A172 (cell line): ENCODE measurements at places on chromosomes 2 and 18.

GRCh38 chr2:122500316-122501105, 745.1 kb downstream of the TSN start:
- DNase-seq, result no peak

- DNase-seq, result no peak
Measured at GRCh38 chr2:101149241-101150192, 1.7 kb downstream of the TBC1D8 start.

GRCh38 chr18:24319757-24320156, 77.9 kb downstream of the OSBPL1A start:
- no peak for DNase-seq

DNA sequence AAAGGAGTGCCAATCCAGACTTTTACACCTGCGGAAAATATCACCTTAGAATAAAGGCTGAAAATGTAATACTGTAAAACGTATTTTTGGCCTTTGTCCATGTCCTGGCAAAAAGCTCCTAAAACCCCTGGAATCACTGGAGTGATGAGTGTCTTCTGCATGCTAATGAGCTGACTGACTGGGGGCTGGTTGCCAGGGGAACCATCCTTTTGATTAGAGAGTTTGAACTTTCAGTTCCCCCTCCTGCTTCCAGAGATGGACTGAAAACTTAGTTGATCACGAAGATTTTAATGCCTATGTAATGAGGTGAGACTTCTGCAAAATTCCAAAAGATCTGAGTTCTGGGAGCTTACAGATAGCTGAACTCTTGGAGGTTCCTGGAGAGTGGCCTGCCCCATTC, 20.5 kb downstream of the PUM2 start:
- no peak for DNase-seq

- DNase-seq, result no peak
Measured at GRCh38 chr2:55268288-55268906, 634 bp downstream of the MTIF2 start.

- no peak for DNase-seq
Measured at GRCh38 chr2:60441800-60442199, 111.7 kb downstream of the BCL11A start.

DNA sequence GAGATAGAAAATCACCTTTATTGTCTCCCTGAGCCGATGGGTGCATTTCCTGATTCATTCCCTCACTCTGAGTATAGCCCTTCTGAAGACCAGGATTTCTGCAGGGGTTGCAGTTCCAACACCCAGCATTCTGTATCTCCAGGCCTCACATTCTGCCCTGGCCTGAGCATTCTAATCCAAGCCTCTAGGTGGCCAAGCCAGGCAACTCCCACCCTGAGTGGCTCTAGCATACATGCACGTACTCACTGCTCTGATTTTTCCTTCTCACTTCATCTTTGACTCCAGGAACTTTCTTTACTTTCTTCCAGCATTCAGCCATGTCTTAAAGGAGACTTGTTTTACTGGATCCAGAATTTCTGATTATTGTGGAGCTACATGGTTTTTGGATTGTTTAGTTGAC, 100.7 kb upstream of the STK39 start:
- DNase-seq, result no peak

DNA sequence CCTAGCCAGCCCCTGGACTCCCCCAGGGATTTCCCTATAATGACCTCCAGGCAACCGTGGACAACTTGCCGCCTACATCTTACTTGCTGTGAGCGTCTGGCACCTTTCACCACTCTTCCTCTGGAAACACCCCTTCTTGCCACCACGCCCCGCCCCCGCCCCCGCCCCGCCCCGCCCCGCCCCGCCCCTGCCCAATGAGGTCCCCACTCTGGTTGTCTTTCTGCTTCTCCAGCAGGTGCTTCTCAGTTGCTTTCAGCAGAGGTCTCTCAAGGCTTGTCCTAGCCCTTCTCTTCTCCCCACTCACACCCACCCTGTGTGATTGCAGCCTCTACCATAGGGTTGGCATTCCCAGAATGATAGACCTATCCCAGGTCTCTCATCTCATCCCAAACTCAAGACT, 214.5 kb downstream of the EN1 start:
- DNase-seq, result no peak

DNA sequence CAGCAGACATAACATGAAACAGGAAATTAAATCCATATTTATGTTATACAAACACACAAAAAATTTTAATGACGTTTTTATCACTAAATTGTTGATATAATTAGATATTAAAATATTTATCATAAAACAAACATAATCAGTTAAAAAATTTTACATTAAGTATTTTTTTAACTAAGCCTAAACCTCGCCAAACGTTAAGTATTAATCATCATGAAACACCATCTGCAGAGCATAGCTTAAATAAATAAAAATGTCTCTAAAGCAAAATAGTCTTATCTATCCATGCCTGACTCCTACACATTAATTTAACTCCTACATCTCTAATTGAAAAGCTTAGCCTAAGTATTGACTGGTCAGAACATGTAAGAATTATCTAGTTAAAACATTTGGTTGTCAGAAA, 271.6 kb upstream of the RND3 start:
- no peak for DNase-seq

DNA sequence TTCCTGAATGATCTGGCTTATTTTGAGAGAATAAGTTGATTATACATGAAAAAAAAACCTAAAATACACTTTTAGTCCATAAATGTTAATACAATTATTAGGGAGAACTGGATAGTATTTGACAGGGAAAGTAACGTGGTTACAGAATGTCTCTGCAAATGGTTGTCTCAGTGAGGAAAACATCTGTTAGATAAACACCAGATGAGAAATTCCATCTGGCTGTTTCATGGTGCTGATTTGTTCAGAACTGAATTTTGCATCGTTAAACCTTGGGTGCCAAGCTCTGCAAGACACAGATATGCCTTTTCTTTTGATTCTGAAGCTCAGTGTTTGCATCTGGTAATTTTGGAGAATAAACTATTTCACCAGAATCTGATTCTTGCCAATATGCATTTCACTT, 90.4 kb downstream of the SCN3A start:
- DNase-seq, result peak; percentile 11

DNA sequence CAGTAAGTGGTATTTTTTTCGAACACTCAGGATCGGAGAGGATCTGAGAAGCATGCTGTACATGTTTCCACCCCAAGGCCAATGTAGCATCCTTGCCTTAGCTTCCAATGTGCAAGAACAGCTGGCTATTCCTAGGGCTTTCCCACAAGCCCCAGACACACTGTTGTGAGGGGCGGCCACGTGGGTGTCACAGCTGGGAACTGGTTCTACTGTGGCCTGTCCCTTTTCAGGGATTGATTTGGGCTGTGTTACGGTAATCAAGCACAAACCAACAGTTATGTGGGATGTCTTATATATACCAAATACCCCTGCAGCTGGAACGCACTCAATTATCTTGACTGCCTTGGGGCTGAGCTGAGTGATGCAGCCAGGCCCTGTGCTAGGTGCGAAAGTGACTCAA, 116.3 kb upstream of the CXCR4 start:
- DNase-seq, result no peak

DNA sequence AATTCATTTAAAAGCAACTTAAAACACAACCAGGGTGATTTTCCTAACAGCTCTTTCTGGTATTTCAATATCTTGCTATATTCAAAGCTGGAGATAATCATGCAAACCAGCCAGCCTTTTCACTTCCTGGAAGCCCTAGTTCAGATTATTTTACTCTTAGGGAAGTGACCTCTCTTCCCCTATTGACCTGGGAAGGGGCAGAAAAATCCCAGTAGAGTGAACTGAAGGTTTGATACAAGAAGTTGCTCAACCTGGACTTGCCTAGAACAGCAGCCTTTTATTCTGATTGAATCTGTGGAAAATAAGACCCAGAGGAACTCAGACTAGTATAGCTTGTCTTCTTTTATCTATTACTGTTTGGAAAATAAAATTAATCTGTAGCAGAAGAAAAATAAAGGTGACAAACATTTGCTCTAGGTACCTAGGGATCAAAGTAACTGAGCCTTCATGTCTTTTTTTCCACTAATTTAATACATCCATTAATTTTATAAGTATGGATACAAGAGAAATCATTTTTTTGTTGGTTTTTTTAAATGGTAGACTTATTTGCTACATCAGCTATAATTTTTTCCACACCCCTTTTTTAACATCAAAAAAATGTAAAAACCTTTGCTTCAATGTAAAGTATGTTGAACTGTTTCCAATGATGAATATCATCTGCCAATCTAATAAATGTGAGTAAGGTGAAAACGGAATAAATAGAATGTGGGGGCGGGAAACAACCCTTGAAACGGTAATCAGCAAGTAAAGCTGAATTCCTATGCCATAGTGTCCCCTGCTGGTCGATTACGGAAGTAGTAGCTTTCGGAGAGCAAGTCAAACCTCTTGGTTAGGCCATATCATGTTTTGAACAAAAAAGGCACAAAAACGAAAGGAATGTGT, 629.9 kb downstream of the NRXN1 start:
- peak; percentile 50 for DNase-seq

DNA sequence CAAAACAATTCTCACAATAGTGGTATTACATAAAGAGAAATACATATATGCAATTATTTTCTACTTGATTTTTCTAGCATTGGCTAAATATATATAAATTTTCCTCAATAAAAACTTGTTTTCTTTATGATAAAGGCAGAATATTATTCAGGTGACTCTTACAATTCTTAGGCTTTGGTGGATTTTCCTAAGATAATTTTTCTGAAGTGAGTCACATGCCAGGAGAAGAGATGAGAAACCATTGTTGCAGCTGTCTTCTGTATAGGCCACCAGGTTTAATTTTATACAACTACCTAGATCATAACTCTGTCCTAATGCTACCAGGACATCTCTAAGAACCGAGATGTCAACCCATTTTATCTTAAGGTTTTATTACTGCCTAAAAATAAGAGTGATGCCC, 552.4 kb upstream of the CDH2 start:
- DNase-seq, result peak; percentile 57

DNA sequence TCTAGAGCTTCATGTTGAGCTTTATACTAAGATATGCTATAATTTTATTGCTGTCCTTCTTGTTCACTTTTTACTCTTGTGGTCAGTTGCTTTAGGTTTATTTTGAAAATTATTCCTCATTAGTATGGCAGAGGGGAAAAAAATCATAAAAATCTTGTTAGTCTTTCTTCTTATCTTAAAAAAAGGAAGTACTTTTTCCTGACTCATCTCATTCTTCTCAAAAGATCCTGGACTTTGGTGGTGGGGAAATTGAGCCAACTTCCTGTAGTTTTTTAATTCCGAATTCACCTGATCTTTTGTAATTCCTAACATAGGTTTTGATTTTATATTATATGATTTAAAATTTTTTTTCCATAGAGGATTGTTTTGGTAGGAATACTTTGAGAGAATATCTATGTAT, 3.8 kb downstream of the SLC4A1AP start:
- peak; percentile 21 for DNase-seq

GRCh38 chr2:24421668-24422067, 61.3 kb upstream of the ITSN2 start:
- DNase-seq, result peak; percentile 60

GRCh38 chr2:230176996-230177395, 42.8 kb downstream of the SP110 start:
- no peak for DNase-seq

DNA sequence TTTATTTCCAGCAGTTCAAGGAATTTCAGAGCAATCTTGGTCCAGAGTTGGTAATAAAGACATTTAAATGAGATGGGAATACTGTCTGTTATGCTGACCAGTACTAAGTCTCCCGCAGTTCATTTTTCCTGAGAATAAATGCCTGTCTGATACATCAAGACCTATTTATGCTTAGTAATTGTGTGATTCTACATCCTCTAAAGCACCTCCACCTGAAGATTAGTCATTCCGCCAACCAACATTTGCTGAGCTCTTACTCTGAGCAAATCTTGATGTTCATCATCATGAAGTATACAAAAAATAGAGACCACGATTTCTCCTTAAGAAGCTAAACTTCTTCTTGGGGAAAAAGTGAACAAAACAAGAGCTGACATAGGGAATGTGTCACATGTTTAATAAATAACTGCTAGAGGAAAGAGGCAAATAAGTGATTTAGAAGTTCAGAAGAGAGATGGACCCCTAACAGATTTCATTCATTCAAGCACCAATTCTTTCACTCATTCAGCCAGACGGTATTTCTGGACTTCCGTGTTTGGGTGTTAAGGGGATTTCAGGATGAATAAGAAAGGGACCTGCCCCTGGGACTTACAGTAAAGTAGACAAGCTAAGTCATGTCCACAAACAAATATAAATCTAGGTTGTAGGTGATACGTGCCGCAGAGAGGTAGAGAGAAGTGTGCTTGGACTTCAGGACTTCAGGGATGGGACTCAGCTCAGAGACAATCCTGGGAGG, 34.2 kb upstream of the PPP4R1 start:
- no peak for DNase-seq

GRCh38 chr2:9897331-9897737, 54.1 kb downstream of the TAF1B start:
- DNase-seq, result peak; percentile 82

DNA sequence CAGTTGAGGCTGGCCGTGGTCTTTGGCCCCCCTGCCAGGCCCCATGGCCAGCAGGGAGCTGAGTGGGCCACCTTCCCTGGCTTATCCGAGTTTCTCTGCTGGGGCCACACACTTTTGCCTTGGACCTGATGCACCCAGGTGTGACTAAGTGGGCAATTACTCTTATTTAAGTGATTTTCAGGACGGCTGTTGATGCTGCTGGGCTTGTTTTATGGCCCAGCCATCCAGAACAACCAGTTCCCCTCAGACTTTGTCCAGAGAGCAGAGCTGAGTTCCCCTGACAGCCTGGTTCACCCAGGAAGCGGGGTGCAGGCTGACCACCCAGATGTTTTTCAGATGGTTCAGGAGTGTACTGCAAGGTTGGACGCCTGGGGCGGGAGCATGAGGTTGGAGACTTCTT, 68.8 kb downstream of the GLI2 start:
- DNase-seq, result no peak

GRCh38 chr2:175275539-175275938, 94.0 kb upstream of the ATP5MC3 start:
- no peak for DNase-seq

DNA sequence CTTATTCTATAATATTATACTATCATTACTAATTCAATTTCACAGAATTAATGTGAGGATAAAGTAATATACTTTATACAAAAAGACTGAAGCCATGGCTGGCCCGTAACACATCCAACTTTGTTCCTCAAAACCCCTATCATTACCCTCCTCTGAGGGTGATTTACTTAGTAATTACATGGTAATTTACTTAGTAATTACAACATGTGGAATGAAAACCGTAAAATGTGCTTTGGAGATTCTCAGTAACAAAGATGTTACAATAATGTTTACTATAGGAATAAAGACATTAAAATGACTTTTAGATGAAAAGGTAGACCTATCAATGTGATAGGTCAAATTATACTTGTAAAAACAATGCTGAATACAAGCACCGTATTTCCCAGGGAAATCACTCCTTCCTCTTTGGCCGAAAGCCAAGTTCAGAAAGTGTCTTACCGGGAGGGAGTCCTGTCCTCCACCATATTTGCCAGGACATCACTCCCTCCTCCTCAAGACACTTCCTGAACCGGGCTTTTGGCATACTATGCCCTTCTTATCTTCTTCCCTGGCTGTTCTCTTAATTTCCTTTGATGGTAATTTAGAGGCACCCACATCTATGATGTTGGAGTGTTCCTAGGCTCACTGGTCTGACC, 1047.8 kb downstream of the SOCS6 start:
- no peak for DNase-seq

- no peak for DNase-seq
Measured at GRCh38 chr2:165593081-165593480, 123.6 kb downstream of the CSRNP3 start.

GRCh38 chr2:209619782-209620181, 151.8 kb upstream of the UNC80 start:
- DNase-seq, result no peak

GRCh38 chr2:23019476-23019875, 365.5 kb upstream of the KLHL29 start:
- no peak for DNase-seq

- DNase-seq, result no peak
Measured at GRCh38 chr2:236592821-236593220, 23.2 kb downstream of the ACKR3 start.
